NCI-H460 (cell line): ENCODE measurements at places on chromosomes 13 and 19. TPM values are rescaled to one million over a fixed set of nuclear protein-coding genes. Genes with fewer than 3 reads are reported as not detected.

DNA sequence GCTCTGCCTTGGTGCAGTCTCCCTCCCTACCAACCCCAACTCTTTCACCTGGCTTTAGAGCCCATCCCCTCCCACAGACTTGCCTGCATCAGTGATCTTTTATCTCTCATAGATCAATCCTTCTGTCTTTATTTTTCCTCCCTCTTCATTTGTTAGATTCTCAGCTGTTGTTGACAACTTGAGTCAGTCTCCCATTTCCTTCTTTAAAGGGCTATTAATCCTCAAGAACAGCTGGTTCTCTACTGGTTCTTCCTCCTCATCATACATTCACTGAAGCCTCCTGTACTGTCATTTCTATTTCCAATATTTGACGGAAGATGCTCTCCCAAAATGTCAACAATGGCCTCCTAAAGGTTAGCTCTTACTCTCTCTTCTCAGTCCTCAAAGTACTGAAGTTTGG lies 408.2 kb downstream of the TBC1D4 start:
- DNase-seq: no peak

GRCh38 chr19:6723108-6723618 lies 2.7 kb upstream of the C3 start:
- no peak for DNase-seq

GRCh38 chr13:83536941-83537340 lies 345.3 kb downstream of the SLITRK1 start:
- no peak for DNase-seq

GRCh38 chr19:2719920-2720776 lies 1.0 kb downstream of the DIRAS1 start:
- DNase-seq: no peak

Gene SIX5
- total RNA-seq: 10.3 and 13.3 TPM in 2 replicates

DNA sequence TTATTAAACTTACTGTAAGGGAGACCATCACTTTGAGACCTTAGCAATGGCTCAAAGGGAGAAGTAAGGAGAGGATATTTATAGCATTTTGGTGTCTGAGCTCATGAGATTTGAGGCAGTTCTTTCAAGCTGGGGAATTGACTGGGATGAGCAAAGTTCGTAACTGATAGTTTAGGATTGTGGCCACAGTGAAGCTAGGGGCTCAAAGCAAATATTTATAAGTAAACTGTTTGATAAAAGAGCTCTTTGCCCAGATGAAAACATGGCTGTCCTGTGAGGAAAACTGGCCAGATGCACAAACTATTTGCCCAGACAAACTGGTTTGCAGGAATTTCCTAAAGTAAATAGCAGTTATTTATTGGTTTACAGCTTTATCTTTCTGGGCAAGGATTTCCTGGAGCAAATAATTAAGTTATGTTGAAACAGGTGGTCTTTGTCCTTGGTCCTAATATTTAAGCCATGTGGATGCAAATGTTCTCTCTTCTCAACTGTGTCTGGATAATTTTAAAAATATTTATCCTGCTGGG lies 59.7 kb upstream of the TMTC4 start:
- no peak for DNase-seq

Gene IGSF23
- total RNA-seq: not detected in 2 replicates

- DNase-seq: no peak
Measured at GRCh38 chr19:41323430-41324125, 13.6 kb downstream of the CCDC97 start.

Gene LILRA1
- total RNA-seq: not detected in 2 replicates
